ENCODE measurements at places on chromosomes 2 and 18. TPM values are rescaled to one million over a fixed set of nuclear protein-coding genes. Genes with fewer than 3 reads are reported as not detected.

The PAIP2B gene
- 1.8 TPM for total RNA-seq

The RAD51AP2 gene
- not detected for total RNA-seq

The ICOS gene
- total RNA-seq: not detected

The OTX1 gene
- under 0.01 TPM for total RNA-seq

The TSPYL6 gene
- total RNA-seq: not detected

The UGT1A4 gene
- not detected for total RNA-seq

The RIT2 gene
- not detected for total RNA-seq

The AQP12A gene
- not detected for total RNA-seq

The KIF5C gene
- under 0.01 TPM for total RNA-seq

The INHBB gene
- 21.1 TPM for total RNA-seq

The FSIP2 gene
- total RNA-seq: under 0.01 TPM

The SLC9A4 gene
- not detected for total RNA-seq

The OTOS gene
- not detected for total RNA-seq

The ANAPC1 gene
- 39.9 TPM for total RNA-seq

The SULT1C4 gene
- total RNA-seq: 94.6 TPM

The CYTIP gene
- total RNA-seq: not detected

The WNT10A gene
- total RNA-seq: not detected

The SCYGR4 gene
- not detected for total RNA-seq

The SYT4 gene
- not detected for total RNA-seq

The RFTN2 gene
- 13.3 TPM for total RNA-seq

The PSD4 gene
- total RNA-seq: 1.2 TPM

The CRYGC gene
- total RNA-seq: not detected

The TMEFF2 gene
- not detected for total RNA-seq

The FAM237A gene
- total RNA-seq: not detected

The CPO gene
- total RNA-seq: not detected

The CCDC150 gene
- total RNA-seq: 3.9 TPM

The ADNP2 gene
- 12.1 TPM for total RNA-seq

The KDSR gene
- total RNA-seq: 17.7 TPM

The NEU2 gene
- not detected for total RNA-seq

The PRKAG3 gene
- total RNA-seq: not detected

The CXCR1 gene
- total RNA-seq: not detected

The PTPN4 gene
- total RNA-seq: 22.7 TPM

The CRYBA2 gene
- total RNA-seq: not detected

The PLGLB2 gene
- total RNA-seq: 1.2 TPM

The MALL gene
- 13.7 TPM for total RNA-seq

The WDR75 gene
- 44.4 TPM for total RNA-seq

The G6PC2 gene
- total RNA-seq: not detected

All from lung microvascular endothelial cell (primary cell).